ENCODE measurements at places on chromosomes 11 and 22.

GRCh38 chr22:36594569-36594968, 65.6 kb upstream of the EIF3D start:
- DNase-seq: no peak

GRCh38 chr11:85595285-85595884, 31.8 kb downstream of the DLG2 start:
- peak; percentile 26 for DNase-seq

- DNase-seq: no peak
Observed at GRCh38 chr11:1643146-1643690, 13.6 kb downstream of the KRTAP5-5 start.

DNA sequence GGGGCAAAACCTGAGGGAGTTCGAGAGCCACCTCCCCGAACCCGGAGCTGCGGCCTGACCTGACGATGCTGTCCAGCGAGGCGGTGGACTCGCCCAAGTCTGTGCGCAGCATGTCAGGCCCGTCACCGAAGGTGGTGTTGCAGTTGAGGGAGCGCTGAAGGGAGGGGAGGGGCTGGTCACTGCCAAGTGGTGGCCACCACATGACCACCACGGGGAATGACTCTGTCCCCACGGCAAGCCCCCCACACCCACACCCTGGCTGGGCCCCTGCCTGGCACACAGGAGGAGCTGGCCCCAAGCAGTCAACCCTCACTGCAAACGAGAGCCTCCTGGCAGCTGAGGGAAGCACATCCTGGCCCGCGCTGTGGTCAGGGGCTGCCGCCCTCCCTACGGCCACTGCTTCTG, 30.8 kb downstream of the TRMU start:
- no peak for DNase-seq

- no peak for DNase-seq
Observed at GRCh38 chr11:15672825-15673224, 558.1 kb downstream of the INSC start.

DNA sequence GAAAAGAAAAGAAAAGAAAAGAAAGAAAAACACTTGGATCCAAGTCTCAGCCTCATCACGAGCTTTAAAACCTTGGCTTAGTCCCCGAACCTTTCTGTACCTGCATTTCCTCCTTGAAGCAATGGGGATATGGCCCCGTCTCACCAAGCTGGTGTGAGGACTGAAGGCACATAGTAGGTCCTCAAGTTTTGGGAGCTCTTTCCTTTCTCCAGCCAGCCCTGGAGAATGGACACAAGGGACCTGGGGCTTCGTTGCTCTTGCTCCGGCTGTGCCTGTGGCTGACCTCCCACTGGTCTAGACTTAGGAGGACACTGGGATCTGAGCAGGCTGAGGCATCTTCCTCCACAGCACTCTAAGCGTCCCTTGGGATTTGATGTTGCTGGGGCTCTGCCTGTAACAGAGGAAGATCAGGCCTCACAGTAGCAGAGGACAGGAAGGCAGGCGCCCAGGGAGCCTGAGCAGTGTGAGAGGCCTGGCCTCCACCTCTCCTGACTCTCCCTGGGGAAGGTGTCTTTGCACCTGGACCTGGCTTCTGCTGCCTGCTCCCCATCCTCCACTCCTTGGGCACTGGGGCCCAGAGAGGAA, 32.8 kb downstream of the KCNC1 start:
- no peak for DNase-seq

- no peak for DNase-seq
Observed at GRCh38 chr11:8080674-8081590, at the start of gene TUB. Gene TUB (plus strand): TSS chr11:8081211. CDS start chr11:8081511, 300 bp downstream.

Measured in foreskin keratinocyte (primary cell).